ENCODE measurements at places on chromosomes 1 and 21. TPM values are rescaled to one million over a fixed set of nuclear protein-coding genes. Genes with fewer than 3 reads are reported as not detected.

SRP9 gene
- 254 TPM for total RNA-seq

INSRR gene
- total RNA-seq: not detected

LAMC1 gene
- 406 TPM for total RNA-seq

TMPRSS3 gene
- not detected for total RNA-seq

- peak; percentile 67 for DNase-seq
These were observed 144.6 kb downstream of the CLIC6 start for GRCh38 chr21:34813266-34813894.

DNA sequence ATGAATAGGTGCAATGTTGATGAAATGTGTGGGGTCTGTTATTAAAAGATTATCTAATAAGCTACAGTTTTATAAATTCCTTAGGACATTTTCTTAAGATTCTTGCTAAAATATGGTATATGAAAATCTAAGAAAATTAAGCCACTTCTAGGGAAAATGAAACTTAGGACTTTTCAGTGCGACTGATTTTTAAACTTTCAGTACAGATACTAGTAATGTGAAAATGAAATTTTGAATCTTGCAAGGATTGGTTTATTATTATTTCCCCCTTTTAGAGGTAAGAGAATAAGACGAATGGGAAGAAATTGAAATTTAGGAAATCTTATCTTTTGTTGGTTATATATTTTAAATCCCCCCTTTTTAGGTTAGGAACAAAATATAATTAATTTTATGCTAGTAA is 16.4 kb downstream of the CAPZA1 start:
- no peak for DNase-seq

DNA sequence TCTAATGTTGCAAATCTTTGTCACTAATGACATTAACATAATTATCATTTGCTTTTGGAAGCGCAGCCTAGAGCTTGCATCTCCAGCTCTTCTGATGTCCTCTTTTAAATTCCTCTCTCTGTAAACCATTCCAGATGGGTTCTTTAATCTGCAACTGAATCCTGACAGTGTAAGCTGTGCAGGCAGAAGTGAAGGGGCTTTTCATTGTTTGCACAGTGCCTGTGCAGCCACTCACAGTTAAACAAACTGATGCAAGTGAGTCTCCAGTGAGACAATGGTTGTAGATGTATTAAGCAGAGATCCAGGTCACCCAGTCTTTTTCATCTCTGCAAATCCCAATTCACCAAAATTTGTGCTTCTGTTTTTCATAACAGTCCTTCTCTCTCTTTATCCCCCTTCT is 22.5 kb upstream of the FCRL5 start:
- DNase-seq: no peak

GRCh38 chr1:33814166-33814565 is 49.7 kb upstream of the HMGB4 start:
- DNase-seq: peak; percentile 11

DNA sequence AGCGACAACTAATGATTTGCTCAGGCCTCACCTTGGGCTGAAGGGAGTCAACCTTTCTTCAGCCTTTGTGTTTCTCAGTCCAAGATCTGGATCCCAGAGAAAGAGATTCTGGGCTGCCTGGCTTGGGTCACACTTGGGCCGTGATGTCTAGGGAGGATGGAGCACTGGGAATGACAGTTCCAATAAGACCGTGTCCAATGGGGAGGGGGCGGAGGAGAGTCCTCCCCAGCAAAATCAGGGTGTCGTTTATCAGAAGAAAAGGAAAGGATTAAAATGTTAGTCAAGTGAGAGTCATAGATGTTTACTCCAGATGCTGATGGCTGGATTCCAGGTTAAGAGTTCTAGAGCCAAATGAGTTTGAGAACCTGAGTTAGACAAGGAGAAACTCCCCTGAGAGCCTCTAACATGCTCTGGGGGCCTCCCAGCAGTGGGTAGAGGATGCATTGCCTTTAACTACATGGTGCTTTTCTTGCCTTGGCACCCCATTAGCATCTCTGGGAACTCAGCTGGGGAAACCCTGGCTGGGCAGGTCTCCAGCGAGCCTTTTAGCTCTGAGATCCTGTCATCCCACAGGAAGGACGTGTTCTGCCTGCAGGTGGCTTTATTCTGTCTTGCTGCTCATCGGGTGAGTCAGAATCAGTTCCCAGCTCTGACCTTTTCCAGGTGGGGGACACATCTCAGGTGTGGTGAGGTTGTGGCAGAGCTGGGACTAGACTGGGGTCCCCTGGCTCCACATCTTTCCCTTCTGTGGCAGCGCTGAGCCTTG is 22.2 kb downstream of the NIPAL3 start:
- DNase-seq: no peak

DNA sequence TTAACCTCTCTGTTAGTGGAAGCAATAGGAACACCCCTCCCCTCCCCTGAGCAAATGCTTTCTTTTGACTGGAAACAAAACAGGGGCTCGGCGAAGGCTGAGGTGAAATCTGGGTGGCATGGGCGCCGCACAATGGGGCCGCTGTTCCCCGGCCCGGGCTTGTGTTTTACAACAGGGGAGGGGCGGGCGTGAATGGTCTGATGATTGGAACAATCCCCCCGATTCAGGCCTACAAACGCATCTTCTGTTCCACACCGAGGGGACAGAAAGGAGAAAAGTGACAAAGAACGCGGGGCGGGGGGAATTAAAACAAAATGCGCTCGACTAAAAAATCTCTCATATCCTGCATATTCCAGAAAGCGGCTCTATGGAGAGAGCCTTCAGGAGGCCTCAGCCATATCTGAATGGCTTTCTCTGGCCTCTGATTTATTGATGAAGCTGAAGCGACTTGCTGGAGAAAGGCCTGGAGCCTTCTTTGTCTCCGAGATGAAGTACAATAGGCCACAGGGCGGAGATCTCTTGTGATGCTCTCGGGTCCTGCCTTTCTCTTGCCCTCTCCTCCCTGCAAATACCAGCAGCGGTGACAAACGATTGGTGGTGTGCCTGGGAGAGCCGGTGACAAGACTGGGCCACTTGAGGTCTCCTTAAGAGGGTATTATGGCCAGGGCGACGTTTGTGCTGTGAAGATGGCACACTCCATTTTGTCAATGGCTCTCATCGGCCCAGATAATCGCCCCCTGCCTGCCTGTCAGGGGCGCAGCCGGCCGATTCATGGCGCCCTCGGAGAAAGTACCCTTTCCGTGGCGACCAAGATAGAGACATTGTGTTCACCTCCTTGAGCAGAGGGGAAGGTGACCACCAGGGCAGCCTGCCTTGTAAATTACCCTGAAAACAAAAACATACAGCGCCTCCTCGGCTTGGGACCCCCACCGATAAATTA is 47.1 kb upstream of the OLIG2 start:
- DNase-seq: no peak

DNA sequence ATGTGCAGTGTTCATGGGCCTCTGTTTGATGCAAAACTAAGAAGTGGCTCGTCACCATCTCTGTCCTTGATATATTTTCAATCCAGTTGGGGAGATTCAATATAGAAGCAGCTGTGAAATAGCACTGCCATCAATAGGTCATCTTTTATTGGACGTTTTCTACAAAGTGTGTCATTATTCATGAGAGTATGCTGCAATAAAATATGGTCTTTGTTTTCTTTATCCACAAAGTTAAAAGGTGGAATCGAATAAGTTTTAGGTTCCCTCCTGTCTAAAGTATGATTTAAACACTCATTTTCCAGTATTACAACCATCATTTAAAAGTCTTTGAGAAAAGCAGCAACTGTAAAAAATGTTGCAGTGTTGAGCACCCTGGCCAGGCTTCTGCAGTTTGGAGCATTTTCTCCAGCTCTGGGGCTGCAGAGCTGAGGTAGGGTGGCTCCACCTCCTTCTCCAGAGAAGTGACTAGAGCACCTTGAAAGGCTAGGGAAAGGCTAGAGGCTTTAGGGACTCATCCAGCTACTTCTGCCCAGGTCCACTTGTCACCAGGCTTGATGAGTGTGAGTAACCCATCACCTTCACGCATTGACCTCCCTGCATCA is 56.5 kb upstream of the DNAH14 start:
- DNase-seq: no peak

DNA sequence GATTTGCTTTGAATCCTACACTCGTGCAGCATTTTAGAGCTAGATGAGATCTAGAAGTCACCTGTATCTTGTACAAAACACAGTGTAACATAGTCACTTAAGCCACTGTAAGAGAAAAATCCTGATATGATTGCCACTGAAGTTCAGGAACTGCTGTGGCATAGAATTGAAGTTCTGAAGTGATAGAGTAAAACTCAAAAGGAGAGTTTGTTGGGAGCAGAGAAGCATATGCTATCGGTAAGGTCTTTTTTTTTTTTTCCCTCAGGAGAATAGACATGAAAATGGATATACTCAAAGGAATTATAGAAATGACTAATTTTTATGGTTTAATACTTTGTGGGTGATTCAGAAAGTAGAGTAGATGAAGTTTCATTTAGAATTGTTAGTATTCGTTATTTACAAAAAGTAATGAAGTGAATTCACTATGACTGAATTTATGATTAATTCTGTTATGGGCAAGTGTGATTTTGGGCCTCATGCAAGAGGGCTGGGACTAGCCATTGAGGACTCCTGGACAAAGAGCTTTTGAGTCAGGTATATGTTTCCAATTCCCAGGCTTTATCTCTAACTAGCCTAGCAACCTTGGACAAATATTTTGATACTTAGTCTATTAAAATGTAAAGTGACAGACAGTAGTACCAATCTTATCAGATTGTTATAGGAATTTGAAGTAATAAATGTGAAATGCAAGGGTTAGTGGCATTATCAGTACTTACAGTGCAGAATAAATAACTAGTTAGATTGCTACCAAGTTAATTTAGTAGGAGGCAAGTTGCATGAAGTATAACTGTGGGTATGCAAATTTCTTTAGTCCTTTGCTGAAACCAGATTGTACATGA is 3.1 kb downstream of the KCTD3 start:
- DNase-seq: peak; percentile 1

GRCh38 chr1:55717111-55717510 is 501.9 kb upstream of the USP24 start:
- no peak for DNase-seq

DNA sequence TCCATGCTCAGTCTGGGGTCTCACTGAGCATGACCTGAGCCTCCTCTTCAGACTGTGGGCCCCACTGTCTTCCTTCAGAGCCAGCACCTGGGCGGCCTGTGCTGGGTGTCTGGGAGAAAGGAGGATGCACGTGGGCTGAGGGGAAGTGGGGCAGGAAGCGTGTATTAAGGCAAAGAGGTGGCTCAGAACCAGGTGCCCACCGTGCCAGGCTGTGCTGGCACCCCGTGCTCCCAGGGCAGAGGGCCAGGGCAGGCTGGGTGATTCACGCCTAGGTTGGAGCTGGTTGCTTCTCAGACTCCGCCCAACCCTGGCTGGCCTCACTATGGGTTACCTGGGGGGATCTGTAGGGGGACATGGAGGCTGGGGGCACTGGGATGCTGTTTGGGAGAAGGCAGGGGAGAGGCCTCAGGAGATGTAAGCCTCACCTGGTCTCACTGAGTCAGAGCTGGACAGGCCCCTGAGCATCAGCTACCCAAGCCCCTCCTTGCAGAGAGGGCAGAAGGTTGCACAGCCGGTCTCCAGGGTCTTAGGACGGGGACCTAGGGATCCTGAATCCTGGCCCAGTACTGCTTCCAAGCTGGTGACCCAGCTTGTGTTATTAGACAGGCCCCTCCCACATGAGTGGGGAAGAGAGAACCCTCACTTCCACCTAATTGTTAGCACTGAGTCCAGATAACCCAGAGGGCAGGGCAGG is 18.6 kb upstream of the PADI1 start:
- no peak for DNase-seq

DNA sequence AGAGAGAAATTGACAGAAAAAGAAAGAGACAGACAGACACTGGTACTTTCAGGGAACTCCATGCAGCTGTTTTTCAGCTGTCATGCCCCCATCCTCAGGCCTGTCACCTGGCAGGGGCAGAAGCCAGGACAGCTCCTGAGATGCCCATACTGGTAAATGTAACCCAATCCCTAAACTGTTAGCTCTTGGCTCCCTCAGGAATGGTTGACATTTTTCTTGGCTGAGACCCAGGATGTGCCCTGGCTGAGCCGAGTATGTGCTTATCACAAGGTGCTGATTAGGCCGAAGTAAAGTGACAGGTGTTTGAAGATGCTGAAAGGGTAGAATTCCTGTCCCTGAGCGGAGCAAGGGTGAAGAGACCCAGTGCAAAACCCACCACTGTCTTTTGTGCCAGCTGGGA is 50.7 kb downstream of the PGM1 start:
- no peak for DNase-seq

GRCh38 chr1:86227026-86227425 is 70.5 kb upstream of the COL24A1 start:
- peak; percentile 45 for DNase-seq

DNA sequence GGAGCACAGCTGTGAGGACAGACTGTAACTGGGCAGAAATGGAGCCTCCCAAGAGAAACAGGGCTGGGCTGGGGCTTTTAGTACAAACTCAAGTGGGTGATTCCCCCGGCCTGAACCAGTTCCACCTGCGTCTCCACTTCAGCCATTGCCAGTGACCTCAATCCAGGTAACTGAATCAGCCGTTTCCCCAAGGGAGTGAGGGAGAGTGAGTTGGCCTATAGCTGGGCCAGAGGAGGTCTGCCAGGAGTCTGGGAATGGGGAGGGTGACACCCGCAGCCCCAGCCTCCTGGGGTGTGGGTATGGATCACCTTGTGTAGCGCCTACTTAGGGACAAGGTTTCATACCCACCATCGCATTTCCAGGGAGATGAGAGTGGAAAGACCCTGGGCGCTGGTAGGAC is 8.5 kb downstream of the SLC26A9 start:
- DNase-seq: no peak

DNA sequence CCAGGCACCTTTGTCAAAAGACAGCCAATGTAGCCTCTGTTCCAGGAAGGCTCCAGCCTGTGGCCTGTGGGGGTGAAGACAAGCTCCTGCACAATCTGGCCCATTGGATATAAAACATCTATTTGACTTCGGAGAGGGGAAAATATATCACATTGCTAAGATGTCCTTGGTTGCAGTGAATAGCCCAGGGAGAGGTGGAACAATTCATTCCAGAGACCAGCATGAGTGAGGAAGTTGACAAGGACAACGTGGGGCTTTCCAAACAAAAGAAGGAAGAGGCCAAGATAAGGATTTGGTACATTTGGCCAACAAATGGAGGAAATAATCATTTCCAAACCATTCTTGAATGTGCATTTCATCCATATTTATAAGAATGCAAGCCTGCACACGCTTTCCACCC is 187.0 kb downstream of the ETS2 start:
- DNase-seq: no peak

DNA sequence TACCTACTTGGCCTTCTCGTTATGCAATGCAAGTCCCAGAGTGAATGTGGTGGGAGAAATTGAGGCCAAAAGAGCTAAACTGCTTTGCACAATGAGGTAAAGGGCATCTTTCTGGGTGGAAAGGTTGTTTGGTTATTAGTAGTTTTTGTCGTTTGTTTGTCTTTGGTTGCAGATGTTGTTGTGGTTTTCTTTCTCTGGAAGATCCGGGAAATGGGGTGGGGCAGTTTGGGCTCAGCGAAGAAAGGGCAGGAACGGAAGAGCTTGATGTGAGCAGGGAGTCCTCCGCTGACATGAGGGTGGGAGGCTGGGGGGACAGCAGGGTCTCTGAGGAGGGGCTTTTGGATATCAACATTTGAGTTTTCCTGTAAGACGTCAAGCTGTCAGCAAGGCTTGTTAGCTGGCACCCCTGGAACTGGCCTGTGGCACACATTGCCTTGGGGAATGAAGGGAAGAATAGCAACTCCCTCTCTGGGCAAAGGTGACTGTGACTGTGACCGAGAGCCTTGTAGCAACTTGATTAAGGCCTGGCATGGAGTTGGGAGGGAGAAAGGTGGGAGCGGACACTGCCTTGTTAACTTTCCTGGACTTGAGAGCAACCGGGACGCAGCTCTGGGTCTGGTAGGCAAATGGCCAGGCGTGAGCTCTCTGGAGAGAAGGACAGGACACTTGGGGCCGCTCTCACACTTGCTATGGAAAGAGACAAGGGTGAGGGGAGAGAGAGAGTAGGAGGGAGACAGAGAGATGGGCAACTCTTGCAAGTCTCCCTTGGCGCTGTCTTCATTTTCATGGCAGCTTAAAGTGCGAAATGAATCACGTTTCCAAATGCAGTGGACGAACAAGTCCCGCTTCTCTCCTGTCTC is 15.4 kb upstream of the OPRD1 start:
- no peak for DNase-seq
